Ecto neural progenitor cell (in vitro differentiated cells): ENCODE measurements at places on chromosomes 16 and 17.

DNA sequence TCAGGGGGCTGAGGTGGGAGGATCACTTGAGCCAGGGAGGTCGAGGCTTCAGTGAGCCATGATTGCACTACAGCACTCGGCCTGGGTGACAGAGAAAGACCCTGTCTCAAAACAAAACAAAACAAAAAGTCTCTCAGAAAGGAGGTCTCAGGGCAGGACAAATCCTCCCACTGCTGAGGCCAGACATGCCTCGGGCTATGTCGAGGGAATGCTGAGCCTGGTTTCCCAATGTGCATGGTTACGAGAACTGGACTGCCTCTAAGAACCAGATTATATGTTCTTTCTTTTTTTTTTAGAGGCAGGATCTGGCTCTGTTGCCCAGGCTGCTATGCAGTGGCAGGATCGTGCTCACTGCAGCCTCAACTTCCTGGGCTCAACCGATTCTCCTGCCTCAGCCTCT lies 27.6 kb downstream of the TRAP1 start:
- no peak for DNase-seq

DNA sequence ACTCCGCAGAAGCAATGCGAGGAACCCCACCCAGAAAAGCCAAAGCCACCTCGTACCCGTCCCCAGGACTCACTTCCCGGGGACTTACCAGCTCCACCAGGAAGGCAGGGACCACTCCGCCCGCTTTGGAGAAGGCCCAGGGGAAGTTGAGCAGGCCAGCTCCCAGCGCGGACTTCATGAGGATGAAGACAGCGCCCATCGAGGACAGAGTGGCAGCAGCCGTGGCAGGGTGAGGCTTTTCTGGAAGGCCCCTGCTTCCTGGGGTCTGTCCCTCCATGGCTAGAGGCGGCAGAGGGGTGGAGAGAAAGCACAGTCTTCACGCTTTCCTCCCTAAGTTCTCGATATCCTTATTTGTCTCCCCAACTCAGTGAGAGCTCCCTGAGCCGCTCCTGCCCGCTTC lies 714 bp downstream of the SLC38A8 start:
- DNase-seq, result no peak

GRCh38 chr17:44900894-44901293 lies 1.6 kb upstream of the EFTUD2 start:
- DNase-seq, result no peak

DNA sequence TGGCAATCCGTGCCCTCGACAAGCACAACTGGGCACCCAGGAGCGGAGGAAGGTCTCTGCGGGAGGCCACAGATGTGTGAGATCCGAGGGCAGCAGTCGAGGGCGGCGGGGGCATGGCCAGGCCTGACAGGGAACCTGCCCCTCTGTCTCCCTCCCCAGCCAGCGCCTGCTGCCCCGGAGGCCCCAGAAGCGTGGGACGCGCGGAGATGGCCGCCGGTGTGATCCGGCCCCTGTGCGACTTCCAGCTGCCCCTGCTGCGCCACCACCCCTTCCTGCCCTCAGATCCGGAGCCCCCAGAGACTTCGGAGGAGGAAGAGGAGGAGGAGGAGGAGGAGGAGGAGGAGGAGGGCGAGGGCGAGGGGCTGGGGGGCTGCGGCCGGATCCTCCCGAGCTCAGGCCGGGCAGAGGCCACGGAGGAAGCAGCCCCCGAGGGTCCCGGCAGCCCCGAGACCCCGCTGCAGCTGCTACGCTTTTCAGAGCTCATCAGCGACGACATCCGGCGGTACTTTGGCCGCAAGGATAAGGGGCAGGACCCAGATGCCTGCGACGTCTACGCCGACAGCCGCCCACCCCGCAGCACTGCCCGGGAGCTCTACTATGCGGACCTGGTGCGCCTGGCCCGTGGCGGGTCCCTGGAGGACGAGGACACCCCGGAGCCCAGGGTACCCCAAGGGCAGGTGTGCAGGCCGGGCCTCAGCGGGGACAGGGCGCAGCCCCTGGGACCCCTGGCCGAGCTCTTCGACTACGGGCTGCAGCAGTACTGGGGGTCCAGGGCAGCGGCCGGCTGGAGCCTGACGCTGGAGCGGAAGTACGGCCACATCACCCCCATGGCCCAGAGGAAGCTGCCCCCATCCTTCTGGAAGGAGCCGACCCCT lies 1.7 kb downstream of the PERCC1 start:
- DNase-seq, result no peak

DNA sequence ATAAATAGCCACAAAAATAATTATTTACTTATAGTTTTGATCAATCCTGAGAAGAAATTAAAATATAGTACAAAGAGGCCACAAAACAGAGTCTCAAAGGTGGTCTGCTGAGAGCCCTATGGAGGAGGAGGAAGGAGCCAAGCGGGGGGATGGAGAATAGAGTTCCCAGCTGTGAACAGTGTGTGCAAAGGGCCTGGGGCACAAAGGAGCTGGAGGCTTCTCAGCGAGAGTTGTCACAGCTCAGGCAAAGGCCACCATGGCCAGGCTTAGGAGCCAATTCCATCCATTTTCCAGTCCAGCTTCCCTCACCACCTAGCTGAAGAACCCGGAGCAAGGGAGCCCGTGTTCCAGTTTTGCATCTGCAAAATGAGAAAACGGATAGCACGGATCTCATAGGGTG lies 5.4 kb upstream of the ZNF423 start:
- no peak for DNase-seq

DNA sequence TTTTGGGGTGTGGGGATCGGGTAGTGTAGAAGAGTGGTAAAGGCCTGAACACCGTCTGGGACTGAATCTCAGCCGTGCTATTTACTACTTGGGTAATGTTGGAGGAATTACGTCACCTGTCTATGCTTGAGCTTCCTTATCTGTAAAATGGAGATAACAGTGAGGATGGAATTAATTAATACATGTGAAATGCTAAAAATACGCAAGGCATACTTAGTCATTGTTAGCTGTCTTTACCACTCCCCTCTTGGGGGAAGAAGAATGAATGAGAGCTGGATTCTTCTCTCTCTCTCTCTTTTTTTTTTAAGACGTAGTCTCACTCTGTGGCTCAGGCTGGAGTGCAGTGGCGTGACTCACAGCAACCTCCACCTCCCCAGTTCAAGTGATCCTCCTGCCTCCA lies 41.1 kb upstream of the TANGO6 start:
- DNase-seq, result no peak

DNA sequence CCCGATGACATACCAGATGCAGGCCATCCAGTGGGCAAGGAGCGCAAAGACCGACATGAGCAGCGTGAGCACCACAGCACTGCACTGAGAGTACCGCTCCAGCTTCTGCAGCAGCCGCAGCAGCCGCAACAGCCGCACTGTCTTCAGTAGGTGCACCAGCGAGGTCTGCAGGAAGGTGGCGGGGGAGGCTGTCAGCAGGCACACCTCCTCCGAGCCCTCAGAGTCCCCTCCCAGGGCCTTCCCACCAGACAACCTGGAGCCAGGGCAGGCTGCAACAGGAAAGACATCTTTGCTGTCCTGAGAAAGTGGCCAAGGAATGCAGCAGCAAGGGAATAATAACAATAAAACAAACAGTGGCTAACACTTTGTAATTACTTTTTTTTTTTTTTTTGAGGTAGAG lies 9.1 kb downstream of the KCNH4 start:
- no peak for DNase-seq

DNA sequence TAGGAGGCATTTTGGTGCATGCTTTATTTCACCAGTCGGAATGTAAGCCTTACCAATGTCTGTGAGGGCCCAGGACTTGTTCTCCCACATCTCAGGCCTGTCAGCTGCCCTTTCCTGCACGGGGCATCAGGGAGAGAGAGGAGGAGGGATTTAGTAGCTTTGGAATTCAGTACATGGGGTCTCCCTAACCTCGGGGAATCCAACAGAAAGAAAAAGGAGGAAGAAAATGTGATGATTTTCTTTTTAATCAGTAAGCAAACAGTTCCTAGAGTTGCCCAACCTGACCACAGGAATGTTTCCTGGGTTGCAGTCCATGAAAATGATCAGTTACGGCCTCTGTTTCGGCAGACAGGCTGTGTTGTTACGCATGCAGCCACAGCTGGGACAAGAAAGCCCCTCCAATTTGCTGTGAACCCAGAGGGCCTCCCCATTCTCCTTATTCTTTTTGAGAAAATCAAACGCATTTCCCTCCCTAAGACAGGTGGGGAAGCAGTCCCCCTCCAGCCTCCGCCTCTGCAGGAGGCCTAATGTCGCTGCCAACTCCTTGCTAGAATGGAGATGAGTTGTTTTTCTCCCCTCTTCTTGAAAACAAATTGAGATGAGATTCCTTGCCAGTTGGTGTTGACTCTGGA lies 53.1 kb upstream of the TANGO6 start:
- DNase-seq, result no peak

- DNase-seq, result no peak
Measured at GRCh38 chr17:49624896-49625295, 49.2 kb downstream of the NXPH3 start.

DNA sequence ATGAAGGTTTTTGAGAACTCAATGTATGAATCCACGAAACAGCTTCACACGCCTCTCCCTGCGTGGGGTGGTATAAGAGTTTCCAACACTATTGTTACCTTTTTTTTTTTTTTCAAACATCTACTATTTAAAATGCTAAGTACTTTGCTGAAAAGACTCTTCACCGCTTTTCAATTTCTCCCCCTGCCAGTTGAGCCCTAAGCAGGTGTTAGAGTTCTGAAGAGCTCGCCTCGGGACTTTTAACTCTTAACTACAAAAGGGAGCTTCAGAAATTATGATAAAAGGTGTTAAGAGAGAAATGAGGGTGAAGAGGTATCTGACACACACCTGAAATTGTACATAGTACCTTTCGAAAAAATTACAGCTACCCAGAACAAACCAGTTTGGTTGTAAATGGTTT lies 20.9 kb upstream of the PSMD7 start:
- DNase-seq, result no peak

DNA sequence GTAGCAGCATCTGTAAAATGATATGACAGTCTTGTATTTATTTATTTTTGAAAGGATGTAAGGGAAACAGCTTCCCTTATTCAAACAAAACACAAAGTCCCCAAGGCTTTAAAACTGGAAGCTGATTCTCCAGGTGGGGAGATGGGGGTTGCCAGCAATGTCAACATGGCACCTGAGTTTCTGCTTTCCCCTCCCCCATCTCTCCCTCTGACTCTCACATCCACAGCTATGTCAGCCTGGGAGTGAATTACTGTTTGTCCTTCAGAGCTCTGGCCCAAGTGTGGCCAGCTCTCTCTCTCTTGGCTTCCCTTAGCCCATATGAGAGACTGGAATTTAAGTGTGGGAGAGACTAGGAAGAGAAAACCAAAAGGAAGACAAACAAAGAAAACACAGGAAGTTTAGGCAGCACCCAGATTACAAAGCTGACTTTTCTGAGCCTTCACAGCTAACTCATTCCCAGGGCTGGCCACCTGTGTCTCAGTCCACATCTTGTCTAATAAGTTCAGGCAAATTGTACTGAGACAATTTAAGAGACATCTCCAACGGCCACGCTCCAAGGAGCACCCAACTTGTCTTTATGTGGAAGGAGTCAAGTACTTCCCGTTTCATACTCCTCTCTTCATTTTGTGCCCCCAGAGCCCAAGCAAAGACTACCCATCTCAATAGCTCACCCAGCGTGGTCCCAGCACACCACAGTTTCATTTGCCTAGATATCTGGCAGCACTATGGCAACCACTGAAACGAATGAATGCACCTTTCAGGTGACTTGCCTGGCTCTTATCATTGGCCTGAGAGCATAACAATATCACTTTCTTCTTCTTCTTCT lies 69.2 kb downstream of the SOX9 start:
- DNase-seq, result no peak

DNA sequence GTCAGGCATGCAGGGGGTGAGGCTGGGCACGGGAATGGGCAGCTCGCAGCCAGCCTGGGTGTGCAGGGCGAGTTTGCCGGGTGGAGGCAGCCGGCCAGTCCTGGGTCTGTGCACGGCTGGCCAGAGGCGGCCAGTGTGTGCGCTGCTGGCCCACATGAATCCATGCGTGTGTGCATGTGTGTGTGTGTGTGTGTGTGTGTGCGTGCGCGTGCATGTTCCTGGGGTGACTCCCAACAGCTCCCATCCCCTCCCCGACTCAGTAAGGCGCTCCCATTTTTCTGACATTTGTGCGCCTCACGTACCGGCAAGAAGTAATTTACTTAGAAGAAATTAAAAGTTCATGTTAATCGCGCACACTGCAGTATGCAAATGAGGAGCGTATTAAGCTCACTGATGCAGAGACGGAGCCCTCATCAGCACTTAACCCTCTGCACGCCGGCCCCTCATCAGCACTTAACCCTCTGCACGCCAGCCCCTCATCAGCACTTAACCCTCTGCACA lies 55.4 kb upstream of the ACSF3 start:
- no peak for DNase-seq

GRCh38 chr16:85781695-85782370 lies 17.5 kb downstream of the EMC8 start:
- no peak for DNase-seq

- peak; percentile 43 for DNase-seq
Measured at GRCh38 chr17:7026471-7027115, 3.7 kb downstream of the BCL6B start.

- DNase-seq, result no peak
Measured at GRCh38 chr16:58116081-58116480, 13.1 kb downstream of the CFAP20 start.

- DNase-seq, result no peak
Measured at GRCh38 chr17:78710607-78711006, 71.5 kb downstream of the CYTH1 start.

DNA sequence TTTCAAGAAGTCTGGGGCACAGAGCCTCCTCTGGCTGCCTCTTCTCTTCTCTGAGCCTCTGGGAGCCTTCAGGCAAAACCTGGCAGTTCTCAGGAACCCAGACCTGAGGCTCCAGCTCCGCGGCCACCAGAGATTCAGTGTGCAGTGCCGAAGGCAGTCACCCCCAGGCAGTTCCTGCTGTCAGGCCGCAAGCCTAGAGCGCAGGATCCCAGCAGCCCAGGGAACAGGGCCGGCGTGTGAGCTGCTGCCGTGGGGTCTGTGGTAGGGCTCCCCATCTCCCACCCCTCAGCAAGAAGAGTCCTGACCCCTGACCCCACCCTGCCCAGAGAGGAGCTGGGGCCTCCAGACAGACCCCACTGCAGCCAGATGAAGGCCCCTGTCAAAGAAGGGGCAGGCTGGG lies 78.2 kb downstream of the AMFR start:
- no peak for DNase-seq

DNA sequence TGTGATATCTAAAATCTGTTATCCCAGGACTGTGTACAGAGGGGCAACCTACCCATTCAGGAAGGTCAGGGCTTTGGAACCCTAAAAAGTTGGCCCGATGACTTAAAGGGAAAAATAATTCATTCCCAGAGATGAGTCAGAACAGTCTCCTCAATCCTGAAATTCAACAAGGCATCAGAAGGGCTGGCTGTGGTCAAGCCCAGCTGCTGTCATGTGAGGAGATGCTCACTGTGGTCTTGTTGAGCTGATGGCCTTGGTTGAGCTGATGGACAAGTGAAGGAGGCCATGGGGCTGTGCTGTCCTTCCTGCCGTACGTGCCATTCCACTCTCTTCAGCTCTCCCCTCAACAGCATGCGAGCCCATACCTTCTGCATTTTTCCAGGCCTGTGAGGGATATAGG lies 20.9 kb upstream of the DRG2 start:
- DNase-seq, result no peak
